ENCODE measurements at places on chromosomes 2 and 18. TPM values are rescaled to one million over a fixed set of nuclear protein-coding genes. Genes with fewer than 3 reads are reported as not detected.

CHST9 gene
- total RNA-seq, result 8.5 TPM

GALNT14 gene
- 4.1 TPM for total RNA-seq

GRCh38 chr2:7427293-7428060, 510.3 kb downstream of the RNF144A start:
- DNase-seq, result no peak

MAB21L4 gene
- 2.3 TPM for total RNA-seq

DNA sequence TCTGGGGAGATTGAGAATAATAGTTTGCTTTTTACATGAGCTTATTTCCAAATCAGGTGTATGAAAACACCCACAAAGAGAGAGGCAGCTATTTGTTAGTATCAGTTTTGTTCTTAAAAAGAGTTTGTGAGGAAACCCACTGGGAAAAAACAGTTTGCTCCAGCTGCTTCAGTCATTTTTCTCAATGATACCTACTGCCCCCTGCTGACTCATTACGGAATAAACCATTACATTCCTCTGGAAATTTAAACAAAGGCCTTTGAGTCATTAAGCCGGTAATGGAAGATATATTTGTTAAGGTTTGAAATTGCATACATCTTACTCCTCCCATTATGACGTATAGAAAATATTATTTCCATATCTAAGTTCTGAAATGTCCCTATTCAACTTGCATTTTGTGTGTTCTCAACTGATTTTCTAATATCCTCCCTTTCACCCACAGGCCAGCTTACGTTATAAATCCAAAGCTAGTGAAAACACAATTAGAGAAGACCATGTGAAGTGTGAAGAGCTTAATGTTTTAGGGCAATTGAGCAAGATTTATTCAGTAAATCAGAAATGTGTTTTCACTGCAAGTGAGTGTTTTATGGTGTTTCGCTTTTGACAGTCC, 761.6 kb downstream of the DSC3 start:
- DNase-seq, result no peak

GRCh38 chr2:211084352-211084751, 528.0 kb downstream of the CPS1 start:
- no peak for DNase-seq

DNA sequence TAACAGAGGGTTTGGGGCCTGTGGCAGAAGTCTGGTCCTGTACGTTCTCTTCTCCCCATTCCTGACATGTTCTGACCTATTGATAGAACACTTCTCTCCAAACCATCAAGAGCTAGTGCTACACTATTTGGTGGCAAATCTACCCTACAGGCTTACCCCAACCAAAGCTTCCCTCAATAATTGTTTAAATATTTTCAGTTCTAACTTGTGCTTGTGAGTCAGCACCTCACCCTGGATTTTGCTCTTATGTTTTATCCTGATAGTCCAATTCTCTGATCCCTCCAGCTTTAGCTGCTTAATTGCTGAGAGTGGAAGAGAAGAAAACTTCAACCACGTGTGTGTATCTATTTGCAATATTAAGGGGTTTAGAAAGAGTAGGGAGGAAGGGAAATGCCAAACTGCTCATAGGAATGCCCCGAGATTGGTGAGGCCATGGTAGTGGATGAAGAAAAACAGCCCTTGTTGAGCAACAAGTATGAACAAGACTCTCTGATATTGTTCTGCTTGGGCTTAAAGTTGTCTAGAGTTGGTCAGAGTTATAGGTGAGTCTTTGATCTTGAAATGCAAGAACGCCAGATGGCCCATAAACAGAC, 67.8 kb upstream of the PARD3B start:
- DNase-seq, result no peak

GRCh38 chr2:200761266-200761665, 50.4 kb upstream of the BZW1 start:
- no peak for DNase-seq

DNA sequence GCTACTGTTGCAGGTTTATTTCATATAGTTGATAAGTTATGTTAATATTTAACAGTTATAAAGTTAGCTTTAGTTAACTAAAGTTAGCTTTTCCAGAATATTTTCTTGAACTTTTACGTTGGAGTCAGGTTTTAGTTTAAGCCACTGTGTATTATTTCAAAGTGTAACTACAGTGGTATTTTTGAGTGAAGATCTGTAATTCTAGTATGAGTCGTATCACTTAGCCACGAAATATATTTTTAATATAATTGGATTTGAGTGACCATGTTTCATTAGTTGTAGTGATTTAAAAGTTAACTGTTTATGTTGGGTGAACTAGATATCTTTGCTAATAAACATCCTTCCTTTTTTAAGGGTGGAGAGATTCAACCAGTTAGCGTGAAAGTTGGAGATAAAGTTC, 2.5 kb downstream of the HSPE1 start:
- no peak for DNase-seq

DNA sequence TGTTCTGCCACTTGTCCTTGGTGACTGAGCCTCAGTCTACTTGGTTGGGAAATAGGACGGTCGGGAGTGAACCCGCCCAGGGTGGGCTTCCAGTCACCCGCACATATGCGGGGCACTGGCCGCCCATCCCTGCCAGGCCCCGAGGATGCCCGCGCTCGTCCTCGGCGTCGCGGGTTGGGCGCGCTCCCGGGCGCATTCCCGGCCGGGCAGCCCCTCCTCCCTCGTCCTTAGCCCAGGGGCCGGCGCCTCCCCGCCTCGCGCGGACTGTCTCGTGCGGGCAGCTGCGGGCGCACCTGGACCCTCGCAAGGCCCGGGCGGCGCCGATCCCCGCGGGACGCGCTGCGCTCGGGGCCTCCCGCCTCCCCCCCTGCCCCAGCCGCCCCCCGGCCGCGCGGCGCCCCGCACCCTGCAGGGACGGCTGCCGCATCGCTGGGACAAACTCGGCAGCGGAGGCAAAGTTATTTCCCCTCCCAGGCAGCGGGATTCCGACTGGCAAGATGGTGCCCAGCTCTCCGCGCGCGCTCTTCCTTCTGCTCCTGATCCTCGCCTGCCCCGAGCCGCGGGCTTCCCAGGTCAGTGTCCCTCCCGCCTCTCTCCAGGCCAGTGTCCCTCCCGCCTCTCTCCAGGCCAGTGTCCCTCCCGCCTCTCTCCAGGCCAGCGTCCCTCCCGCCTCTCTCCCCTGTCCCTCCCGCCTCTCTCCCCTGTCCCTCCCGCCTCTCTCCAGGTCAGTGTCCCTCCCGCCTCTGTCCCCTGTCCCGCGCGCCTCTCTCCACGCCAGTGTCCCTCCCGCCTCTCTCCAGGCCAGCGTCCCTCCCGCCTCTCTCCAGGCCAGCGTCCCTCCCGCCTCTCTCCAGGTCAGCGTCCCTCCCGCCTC, at the start of gene FBLN7:
TSS of gene FBLN7 (plus strand) at position 227 of the 874 bp plus-strand sequence. CDS start at position 498, 271 bp downstream.
- DNase-seq, result no peak

DHRS9 gene
- 3.3 TPM for total RNA-seq

DNA sequence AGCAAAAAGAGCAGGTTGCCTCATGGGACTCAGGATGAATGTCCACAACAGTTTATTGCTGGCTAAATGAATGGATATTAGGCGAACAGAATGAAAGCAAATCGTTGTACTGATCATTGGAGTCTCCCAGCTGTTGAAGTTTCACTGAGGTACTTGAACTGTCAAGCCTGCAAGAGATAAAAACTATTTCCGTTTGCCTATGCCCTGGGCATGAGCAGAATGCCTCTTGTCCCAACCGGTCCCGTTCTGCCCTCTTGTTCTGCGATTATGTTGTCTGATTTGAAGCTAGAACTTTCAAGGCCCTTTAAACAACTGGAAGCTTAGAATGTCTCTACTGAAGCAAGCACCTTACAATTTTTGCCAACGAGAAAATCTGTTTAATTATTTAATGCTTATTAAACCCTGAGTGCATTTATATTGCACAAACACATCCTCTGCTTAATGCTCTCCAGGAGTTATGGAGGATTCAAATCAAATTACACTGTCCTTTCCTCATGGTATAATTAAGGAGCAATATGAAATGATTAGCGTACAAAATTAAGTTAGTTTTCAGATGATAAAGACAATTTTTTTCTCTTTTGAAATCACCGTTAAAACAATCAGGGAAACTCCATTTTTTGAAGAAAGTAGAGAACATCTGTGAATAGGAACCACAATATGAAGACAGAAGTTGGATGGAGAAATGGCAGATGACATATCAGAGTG, 17.7 kb downstream of the QPCT start:
- no peak for DNase-seq

Measured in breast epithelium (tissue), 4 donors.